GM13976 (cell line): ENCODE measurements at places on chromosomes 12 and 14.

DNA sequence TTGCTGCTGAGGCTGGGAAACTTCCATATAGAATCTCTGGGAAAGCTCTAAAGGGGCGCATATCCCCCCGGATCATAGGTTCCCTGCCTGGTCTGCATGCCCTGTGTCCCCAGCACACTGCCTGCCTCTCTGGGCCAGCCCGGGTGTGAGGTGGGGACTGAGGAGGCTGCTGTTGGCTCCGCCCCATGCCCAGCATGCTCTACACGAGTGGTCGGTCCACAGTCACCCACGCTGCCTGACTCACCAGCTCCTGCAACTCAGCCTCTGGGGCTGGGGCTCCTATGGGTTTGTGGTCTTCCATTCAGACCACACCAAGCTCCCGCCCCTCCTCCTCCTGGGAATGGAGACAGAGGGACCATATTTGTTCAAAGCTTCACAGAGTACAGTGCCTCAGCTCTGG lies 88.5 kb upstream of the ANO2 start:
- no peak for DNase-seq

- no peak for DNase-seq
These were observed 451.8 kb downstream of the ATP23 start for GRCh38 chr12:58393152-58393551.

DNA sequence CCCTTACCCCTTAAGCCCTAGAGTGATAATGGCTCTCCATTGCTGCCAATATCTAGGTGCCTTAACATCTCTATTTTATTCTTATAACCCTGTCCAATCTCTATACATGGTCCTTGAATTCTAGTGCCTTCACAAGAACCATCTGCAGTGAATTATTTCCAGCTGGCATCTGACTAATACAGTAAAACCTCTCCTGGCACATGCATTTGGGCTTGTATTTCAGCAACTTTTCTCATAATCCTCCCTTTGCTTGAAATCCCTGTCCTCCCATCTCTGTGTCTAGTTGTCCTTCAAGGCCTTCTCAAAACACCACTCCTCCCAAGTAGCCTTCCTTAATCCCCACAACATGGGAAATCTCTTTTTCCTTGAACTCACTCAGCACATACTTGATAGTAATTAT lies 14.2 kb upstream of the HMGA2 start:
- DNase-seq = no peak

GRCh38 chr14:104650981-104651875 lies 38.2 kb upstream of the INF2 start:
- no peak for DNase-seq

GRCh38 chr12:120951-121350 lies 54.4 kb downstream of the IQSEC3 start:
- no peak for DNase-seq

GRCh38 chr12:104654665-104655609 lies 198.2 kb downstream of the CHST11 start:
- no peak for DNase-seq

DNA sequence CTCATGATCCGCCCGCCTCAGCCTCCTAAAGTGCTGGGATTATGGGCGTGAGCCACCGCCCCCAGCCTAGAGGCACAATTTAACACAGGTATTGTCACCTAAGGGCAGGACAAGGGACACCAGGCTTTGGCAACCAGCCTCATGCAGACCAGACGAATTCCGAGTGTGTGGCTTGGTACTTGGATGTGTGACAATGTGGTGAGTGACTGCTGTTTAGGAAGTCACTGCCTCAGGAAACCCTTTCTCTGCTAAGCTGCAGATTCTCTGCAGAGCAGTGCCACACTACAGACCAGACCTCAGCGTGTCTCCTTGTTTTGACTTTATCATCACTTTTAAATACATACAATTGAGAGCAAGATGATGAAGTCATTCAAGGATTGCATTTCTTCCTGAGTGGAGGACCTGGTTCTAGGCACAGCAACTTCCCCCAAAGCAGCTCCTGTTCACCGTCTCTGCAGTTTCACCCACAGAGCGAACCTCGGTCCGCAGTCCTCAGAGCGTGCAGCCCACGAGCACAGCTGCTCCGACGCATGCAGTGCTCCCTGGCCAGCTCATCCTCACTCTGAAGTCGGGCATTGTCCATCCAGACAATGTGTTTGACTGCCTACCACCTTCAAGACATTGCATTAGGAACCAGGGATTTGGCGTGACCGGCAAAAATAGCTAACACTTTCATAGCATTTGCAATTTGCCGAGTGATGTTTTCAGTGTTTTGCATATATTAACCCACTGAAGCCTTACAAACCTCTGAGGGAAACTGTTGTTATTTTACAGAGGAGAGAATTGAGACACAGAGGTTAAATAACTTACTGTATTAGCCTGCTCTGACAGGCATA lies 235.2 kb downstream of the CHST11 start:
- DNase-seq = no peak

- DNase-seq = no peak
These were observed 1.2 kb upstream of the WDR20 start for GRCh38 chr14:102138535-102138934.

GRCh38 chr12:107108995-107109508 lies 15.7 kb upstream of the CRY1 start:
- DNase-seq = no peak

DNA sequence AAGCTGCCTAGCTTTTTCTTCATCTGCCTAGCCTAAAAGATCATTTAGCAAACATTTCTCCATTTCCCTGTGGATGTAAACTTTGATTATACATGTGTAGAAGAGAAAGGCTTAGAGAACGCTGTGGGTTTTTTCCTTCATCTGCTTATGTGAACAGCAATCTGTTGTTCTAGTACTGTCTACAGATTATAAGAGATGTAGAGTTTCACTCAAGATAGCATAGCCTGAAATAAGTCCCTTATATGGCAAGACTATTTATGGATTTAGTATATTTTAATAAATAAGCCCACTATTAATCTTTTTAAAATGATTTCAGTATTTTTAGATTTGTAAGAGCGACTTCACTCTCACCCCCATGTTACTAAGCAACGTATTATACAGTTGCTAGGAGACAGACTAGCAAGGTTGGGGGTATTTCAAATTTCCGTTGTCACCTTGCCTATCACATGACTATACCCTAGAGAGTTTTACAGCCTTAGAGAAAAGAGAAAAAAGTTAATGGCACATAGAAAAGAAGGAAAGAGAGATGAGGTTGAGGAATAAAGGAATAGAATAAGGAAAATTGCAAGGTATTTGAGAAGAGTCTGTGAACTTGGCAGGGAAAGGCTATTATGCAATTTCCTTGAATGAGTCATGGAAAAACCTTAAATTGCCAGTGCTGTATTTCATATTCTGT lies 12.2 kb upstream of the TUBA1A start:
- peak; percentile 70 for DNase-seq

DNA sequence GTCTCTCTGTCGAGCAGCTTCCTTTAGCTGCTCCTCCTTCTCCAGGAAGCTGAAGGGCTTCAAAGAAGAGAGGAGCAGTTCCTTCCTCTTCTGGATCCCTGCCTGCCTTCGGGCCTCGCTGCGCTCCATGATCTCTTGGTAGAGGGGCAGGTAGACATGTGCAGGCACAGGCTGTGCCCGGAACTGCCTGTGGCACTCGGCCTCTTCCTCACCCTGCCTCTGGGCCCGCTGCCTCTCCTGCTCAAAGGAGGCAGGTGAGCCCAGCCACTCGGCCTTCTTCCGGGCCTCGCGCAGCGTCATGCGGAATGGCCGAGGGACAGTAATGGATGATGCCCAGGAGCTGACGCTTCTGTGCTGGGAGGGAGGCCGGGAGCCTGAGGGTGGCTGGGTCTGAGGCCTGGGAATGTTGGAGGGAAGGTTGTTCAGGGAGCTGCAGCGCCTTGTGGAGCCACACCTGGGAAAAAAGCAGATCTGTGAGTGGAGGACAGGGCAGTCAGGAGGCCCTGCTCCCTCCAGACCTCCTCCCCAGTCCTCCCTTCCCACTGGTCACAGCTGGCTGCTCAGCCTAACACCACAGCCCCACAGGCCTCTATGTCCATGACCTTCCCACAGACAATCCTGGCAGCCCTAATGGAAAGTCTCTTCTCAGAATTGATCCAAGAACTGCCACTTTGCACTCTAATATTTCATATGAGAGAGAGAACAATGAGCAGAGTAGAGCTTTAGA lies 5.3 kb downstream of the FAM161B start:
- DNase-seq = no peak

DNA sequence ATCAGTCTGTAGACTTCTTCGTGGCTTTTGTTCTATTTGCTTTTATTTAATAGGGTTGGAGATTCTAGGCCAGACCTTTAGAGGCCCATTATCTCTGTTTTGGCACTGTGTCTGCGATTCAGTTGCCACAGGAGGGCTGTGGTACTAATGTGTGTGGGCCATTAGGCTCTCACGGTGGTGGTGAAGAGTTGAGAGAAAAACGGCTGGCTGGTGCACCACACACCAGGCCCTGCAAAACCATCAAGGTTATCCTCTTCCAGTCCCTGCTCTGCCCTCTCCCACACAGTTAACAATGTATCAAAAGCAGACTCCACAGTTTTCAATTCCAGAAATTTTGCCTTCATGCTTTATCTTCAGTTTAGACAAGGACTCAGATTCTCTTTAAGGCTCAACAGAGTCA lies 97.7 kb downstream of the MYF5 start:
- no peak for DNase-seq

DNA sequence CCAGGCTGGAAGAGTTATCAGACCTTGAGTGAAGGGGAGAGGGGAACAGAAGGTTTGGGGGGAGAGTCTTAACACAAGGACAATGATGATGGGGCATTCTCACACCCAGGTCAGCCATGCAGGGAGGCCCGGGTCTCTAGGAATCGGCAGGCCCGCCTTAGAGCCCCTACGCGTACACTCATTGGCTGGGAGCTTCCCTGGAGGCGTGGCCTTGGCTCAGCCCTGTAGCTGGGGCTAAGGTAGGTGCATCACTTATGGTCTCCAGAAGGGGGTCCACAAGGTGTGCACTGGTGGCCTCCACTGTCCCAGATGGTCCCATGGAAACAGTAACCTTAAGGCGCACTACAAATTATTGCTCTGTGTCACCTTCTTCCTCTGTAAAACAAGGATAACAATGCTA lies 660.1 kb downstream of the MED13L start:
- DNase-seq = no peak

GRCh38 chr14:55309761-55310365 lies 38.6 kb downstream of the FBXO34 start:
- no peak for DNase-seq

GRCh38 chr12:49328816-49329215 lies 5.8 kb downstream of the TROAP start:
- DNase-seq = no peak

DNA sequence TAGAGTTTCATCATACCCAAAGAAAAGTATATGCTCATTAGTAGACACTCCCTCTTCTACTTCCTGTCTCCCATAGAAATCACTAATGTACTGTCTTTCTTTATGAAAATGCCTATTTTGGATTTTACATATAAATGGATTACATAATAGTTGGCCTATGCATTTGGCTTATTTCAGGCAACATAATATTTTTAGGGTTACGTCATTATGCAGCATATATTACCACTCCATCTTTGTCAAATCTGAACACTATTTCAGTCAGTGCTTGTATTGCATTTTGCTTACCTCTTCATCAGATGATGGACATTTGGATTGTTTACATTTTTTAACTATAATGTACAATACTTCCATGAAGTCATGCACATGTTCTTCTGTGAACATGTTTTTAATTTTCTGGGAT lies 1406.1 kb downstream of the LRFN5 start:
- DNase-seq = no peak

DNA sequence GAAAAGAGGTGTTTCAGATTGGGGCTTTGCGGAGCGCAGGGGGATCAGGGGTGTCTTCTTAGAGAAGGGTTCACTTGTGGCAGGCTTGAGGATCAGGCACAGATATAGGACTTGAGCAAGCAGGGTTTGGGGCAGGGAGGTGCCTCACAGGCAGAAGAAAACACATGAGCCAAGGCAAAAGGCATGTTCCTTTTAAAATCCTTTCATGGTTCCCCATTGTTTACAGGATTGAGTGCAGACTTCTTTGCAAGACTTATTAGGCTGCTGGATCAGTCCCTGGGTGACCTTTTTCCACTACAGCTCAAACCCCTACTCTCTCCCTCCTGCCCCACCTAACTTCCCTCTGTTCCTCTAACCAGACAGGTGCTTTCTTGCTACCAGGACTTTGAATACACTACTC lies 19.7 kb downstream of the HSPB8 start:
- no peak for DNase-seq

- DNase-seq = no peak
These were observed 21.4 kb downstream of the ZNF268 start for GRCh38 chr12:133202493-133203343.

GRCh38 chr14:44149597-44149996 lies 357.5 kb downstream of the FSCB start:
- no peak for DNase-seq

GRCh38 chr14:90699016-90699415 lies 117.2 kb downstream of the TTC7B start:
- DNase-seq = no peak

GRCh38 chr12:31772685-31773222 lies 43.9 kb upstream of the AMN1 start:
- DNase-seq = no peak

- no peak for DNase-seq
These were observed 1002.8 kb downstream of the TRHDE start for GRCh38 chr12:73274976-73275375.

- no peak for DNase-seq
These were observed 166.8 kb downstream of the DAD1 start for GRCh38 chr14:22422238-22422637.

DNA sequence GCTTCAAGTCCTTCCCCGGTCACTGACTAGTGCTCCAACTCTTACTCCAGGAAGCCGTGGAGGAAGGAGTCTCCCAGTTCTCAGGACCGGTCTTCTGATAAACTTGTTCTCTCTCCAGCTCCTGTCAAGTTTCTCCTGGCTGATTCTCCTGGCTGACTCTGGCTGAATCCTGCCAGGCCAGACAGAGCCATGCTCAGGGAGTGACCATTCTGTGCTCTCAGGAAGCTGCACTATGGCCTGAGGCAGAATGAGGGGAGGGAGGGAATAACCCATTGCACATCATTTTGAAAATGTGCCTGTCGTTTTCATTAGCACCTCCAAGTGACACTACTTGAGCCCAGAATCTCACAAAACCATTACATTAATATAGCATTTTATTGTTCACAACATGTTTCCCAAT lies 80.8 kb downstream of the IFNG start:
- no peak for DNase-seq

DNA sequence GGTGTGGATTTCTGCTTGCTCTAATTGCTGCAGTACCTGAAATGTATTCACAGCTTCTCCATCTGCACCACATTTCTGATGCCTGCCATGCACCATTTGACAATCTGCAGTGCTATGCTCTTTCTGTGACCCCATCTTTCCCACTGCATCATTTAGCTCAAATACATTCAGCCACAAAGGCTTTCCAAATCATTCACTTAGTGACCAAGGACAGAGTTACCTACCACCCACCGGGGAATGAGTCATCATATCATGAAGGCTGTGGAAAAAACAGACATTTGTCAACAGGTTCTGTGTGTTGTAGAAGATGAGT lies 465.5 kb upstream of the ATP2B1 start:
- no peak for DNase-seq
